HCEC 1CT (cell line): ENCODE measurements at places on chromosomes 1 and 21.

DNA sequence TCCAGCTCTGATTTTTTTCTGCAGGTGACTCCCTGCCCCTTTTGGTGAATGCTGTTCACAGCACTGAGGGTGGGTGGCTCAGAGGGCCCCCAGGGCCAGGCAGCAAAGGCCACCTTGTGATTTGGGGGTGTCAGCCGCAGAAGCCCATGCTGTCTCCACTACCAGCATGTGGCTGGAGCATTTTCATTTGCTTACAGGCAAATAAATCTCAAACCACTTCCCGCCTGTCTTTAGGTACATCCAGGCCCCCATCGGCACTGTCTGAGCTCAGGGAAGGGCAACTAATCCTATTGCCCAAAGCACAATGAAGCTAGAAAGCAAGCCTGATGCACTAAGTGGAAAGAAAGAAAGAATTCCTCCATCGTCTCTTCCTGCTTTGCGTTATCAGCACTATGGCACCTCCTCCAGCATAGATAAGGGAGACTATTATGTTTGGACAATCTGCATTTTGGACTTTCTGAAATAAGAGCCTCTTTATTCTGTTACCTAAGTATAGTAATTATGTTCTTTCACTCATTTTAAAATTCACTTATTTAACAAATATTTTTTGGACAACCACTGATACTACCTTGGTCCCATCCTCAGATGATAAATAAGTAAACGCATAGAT is 100.5 kb upstream of the TLR5 start:
- no peak for DNase-seq

- no peak for DNase-seq
Measured at GRCh38 chr1:164763098-164763497, 204.1 kb downstream of the PBX1 start.

GRCh38 chr1:182444497-182444896 is 5.4 kb upstream of the RGSL1 start:
- no peak for DNase-seq

- no peak for DNase-seq
Measured at GRCh38 chr1:39761016-39761415, 10.1 kb downstream of the OXCT2 start.

DNA sequence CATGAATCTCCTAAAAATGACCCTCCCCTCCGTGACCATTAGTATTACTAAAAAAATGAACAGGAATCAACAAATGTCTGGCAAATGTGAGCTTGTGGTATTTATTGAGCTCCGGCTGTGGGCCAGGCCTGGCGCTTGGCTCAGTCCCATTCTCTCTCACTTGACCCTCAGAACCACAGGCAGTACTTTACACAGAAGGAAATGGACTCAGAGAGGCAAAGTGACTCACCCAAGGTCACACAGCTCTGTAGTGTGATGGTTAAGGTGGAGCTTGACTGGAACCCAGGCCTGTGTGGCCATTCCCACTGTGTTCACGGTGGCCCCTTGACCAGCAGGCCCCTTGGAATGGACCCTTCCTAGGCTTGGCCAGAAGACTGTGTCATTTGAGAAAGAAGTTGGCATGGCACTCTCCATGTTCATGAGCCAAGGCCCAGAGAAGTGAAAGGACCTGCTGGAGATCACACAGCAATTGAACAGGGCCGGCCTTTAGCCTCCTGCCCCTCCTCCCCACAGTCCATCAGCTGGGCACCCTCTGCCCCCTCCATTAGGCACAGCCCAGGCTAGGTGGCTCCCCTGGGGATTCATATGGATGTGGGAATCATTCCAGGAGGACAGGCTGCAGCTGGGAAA is 32.1 kb downstream of the FAM151A start:
- peak; percentile 28 for DNase-seq

DNA sequence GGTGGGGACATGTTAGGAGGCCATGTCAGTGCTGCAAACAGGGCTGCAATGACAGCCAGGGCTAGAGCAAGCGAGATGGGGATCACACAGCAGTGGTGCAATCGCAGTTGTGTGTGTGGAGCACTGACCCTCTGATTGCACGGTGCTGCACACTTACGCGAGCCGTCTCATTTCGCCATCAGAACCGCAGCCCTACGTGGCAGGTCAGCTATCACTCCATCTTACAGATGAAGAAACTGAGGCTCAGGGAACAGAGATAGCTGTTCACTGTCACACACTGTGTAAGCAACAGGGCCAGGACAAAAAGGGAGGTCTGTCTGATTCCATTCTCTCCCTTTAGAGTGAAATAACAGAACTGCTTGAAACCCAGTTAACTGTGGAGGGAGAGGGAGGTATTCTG is 104.8 kb upstream of the SLC45A1 start:
- no peak for DNase-seq

DNA sequence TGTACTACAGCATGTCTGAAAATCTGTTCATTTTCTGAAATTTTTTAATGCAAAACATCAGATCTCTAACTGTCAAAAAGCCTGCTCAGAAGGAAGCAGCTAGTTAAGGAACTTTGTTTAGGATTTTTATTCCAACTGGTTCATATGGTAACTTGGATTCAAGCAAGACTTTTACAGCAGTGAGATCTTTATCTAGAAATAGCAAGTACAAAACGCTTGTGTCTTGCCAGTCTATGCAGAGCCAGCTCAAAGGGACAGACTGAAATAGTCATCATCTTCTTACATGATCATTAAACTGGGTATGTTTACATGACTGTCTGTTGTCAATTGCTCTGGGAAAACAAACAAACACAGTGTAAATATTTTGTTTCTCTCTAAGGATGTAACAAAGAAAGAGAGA is 37.6 kb downstream of the DDAH1 start:
- no peak for DNase-seq

- no peak for DNase-seq
Measured at GRCh38 chr1:177443003-177443402, 272.2 kb downstream of the BRINP2 start.

- DNase-seq, result no peak
Measured at GRCh38 chr1:50236656-50237055, 127.9 kb downstream of the ELAVL4 start.
